EH (cell line): ENCODE measurements at places on chromosomes 11 and 22.

- DNase-seq: peak; percentile 83
Measured at GRCh38 chr11:95134491-95134890, 44.8 kb downstream of the ENDOD1 start.

DNA sequence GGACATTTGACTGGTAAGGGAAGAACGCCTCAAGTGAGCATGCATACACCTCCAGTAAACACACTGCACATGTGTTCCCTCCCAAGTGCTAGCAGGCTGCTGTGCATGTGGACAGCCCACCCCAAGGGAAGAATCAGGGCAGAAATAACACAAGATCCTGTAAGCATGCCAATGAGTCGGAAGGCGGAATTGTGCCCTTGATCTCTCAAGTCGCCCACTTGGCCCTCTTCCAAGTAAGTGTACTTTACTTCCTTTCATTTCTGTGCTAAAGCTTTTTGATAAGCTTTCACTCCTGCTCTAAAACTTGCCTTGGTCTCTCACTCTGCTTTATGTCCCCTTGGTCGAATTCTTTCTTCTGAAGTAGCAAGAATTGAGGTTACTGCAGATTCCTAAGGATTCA, 139.6 kb downstream of the TRPC6 start:
- DNase-seq: peak; percentile 45

DNA sequence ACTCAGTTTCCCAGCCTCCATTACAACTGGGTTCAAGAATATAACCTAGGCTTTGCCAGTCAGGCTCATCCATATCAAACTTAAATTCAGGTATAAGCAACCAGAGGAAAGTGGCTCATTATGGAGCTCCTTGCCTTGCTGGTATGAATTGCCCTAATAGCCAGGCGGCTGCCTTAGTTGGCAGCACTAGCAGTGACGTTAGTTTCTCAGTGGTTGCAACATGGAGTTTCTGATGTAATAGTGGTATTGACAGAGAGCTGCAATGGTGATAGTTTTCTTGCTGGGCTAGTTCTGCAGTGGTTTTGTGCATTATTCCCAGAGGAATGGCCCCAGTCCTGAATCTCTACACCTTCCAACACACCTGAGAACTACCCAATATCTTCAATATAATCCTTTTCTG, 3.8 kb upstream of the TMEM123 start:
- DNase-seq: no peak

- no peak for DNase-seq
Measured at GRCh38 chr22:48660790-48661740, 1166.6 kb downstream of the BRD1 start.

GRCh38 chr11:15197696-15198095, 83.0 kb downstream of the INSC start:
- peak; percentile 49 for DNase-seq
